ENCODE measurements at places on chromosomes 7 and 10. TPM values are rescaled to one million over a fixed set of nuclear protein-coding genes. Genes with fewer than 3 reads are reported as not detected.

DNA sequence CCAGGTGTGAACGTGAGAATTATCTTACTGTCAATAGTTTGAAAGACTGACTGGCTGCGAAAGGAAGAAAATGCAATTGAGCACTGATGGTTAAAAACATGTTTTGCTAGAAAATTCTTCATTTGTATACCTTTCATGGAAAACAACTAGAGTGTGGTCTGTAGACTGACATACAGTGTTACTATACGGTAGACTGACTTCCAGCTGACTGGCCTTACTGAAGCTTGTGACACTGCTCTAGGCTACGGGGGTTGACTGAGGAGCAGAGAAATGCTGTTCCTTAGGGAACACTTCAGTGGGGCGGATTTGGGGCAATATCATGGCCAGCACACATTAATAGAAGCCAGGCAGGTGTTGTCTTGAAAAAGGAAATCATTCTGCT, 25.9 kb upstream of the DDC start:
- no peak for DNase-seq

DNA sequence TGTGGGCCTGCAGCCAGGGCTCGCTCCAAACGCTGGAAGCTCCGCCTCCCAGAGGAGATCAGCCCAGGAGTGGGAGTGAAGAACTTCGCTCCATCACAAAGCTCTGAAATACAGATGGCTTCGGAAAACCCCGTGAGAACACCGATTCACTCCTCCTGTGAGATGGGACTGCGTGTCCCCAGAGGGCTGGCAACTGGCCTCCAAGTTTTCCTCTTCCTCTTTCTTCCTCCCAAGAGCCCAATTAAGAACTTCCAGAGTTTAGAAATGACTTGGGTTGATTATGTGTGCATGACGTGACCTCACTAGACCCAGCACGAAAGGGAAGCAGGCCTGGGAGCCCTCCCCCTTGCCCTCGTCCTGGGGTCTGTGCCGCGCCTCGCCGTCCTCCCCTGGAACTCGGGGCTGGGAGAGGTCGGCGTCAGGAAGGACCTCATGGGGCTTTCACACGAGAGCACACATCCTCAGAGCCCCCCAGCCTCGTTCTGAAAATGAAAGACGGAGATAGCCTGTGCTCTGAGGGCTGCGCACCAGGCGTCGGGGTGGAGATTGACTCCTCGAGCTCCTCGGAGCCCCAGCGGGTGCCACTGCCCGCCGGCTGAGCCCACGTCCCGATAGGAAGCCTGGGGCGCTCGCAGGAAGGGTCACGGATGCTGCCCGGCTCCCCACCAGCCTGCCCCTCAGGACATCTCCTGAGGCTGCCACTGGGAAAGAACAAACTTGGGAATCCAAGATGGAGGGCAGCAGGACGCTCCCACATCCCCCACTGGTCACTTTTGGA, 37.8 kb downstream of the PTPRN2 start:
- DNase-seq, result no peak

DNA sequence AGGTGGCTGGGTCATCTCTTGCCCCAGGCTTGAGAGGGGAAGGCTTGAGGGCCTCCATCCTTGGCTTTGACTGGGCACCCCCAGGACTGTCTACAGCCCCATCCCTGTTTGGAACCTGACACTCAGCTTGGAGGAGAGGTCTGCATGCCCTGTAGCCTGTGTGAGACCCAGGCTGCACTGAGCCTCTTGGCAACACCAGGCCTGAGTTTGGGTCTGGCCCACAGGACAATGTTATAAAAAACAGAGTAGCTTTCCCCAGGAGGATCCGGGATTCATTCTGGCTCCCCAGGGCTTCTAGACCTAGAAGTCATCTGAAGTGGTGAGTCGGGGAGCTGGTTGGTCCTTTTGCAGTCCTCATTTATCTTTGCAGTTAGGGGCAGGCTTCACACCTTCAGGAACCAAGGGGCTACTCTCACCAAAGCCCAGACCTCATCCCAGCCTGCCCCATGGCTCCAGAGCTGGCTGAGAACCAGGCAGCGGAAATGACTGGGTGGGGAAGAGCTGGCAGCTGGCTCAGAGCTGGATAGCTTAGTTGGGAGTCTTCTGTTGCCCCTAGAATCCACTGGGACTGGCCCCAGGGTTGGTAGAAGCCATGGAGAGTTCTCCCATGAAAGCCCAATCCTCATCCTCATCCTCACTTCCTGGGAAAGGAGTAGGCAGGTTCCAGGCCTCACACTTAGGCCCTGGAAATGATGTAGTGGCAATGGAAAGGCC, 68.8 kb downstream of the ADCYAP1R1 start:
- no peak for DNase-seq

ATAD1 gene
- 72.5 TPM for total RNA-seq

- no peak for DNase-seq
These were observed 97.8 kb upstream of the PPIF start for GRCh38 chr10:79249186-79250121.

DNA sequence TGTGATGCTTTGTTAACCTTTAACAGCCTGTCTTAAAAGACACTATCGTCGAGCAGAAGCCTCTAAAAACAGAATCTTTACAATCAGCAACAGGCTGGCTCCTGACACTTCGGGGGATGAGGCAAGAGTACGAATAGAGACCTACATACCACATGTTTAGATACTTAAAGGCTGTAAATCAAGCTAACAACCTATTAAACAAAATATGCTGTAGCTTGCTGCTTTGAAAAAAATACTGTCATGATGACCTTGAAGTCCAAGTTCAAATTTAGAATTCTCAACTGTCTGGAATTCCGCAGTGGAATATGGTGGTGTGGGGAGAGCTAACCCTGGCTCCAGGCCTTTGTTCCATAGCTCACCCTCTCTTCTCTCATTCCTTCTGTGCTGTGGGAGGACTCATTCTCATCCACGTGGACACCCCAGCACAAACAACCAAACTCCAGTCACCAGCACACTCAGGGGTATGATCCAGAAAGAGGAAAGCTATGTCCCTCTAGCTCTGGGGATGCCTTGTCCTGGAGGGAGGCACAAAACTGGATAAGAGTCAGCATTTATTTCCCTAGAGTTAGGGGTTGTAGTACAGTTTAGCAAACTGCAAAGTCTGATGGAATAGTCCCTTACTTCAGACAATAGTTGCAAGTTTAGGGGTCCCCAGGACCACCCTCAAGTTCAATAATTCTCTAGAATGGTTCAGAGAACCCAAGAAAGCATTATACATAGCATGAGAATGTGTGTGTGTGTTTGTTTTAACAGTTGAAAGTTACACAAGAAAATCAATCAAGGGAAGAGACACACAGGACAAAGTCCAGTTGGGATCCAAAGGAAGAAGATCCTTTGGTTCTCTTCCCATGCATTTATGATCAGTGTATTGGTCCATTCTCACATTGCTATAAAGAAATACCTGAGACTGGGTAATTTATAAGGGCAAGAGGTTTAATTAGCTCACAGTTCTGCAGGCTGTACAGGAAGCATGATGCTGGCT, 196.1 kb upstream of the SVIL start:
- DNase-seq, result no peak

GRCh38 chr7:138556771-138557484, 96.9 kb downstream of the TRIM24 start:
- DNase-seq, result no peak

TAS2R3 gene
- total RNA-seq, result 1.2 TPM

DNA sequence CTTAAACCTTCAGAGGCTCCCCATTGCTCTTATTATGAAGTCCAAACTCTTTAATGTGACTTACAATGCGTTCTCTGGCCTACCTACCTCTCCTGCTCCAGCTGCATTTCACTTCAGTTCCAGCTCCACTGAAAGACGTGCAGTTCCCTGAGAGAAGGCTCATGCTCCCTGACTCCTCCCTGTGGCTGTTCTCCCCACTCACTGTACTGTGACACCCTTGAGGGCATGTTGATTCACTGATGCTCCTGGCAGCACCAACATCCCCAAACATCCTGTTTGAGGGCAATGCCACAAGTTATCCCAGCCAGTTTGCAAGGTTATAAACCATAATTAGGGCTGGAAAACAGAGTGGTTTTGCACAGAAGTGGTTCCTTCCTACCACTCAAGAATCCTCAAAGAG, 111.2 kb downstream of the LSM5 start:
- no peak for DNase-seq

SAP25 gene
- 1.4 TPM for total RNA-seq

DNA sequence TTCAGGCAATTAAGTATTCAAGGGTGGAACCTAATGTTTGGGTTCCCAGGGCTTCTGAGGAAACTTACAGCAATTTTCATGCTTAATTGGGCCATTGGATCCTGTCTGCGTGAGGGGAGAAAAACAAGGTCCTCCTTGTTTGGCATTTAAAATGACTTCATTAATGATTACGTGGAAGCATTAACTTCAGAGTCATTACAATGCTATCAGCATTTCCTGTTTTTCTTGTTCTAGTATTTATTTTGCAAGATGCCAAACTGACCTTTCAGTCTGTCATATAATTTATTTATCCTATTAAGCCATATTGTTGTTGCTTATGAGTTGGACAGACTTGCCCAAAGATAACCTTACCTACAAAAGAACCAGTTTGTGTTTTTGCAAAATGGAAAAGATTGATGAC, 324.1 kb upstream of the LRRN3 start:
- no peak for DNase-seq

FGFR2 gene
- total RNA-seq, result 11.8 TPM
